Articular chondrocyte of knee joint (primary cell): ENCODE measurements at places on chromosomes 7 and 10. TPM values are rescaled to one million over a fixed set of nuclear protein-coding genes. Genes with fewer than 3 reads are reported as not detected.

The HTRA1 gene
- 211 and 270 TPM in 2 replicates for total RNA-seq

The OPTN gene
- 104 and 121 TPM in 2 replicates for total RNA-seq

The MEOX2 gene
- total RNA-seq, result 9.0 and 15.0 TPM in 2 replicates

The DOCK1 gene
- total RNA-seq, result 78.9 and 102 TPM in 2 replicates

The SEMA3A gene
- total RNA-seq, result 178 and 193 TPM in 2 replicates

The CNPY1 gene
- not detected in 2 replicates for total RNA-seq

The ANXA8 gene
- total RNA-seq, result 0.22 and 0.39 TPM in 2 replicates

The ANKRD7 gene
- 1.7 and 2.8 TPM in 2 replicates for total RNA-seq

The ASB10 gene
- not detected in 2 replicates for total RNA-seq

The ARHGAP19 gene
- total RNA-seq, result 3.7 and 4.3 TPM in 2 replicates
